CD4-positive, alpha-beta T cell (primary cell): ENCODE measurements at places on chromosomes 4 and X. TPM values are rescaled to one million over a fixed set of nuclear protein-coding genes. Genes with fewer than 3 reads are reported as not detected.

The SORCS2 gene
- not detected for total RNA-seq

The TCEAL2 gene
- total RNA-seq: 0.59 TPM

The SSX1 gene
- not detected for total RNA-seq

The CITED1 gene
- 0.52 TPM for total RNA-seq

The PHOX2B gene
- not detected for total RNA-seq

The TBC1D25 gene
- 30.5 TPM for total RNA-seq

DNA sequence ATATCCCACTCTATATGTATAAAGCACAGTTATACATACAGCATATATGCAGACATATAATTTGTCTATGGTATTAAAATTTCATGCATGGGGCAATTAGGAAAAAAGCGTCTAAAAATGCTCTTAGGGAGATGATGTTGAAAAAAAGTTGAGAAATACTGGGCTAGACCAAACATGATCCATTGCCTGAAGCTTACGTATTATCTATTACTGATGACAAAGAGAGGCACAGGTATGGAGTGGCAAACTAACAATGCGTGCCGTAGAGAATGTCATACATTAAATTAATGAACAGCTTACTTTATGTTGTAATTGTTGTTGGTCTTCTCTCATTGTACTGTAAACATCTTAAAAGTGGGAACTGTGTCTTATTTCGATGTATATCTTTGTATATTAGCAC lies 13.9 kb downstream of the RHOH start:
- H3K27ac ChIP-seq: peak overlapping the region; percentile 35
- H3K36me3 ChIP-seq: peaks cover 51% of the 10 kb centered on the region
- H3K4me3 ChIP-seq: peak overlapping the region; percentile 25

DNA sequence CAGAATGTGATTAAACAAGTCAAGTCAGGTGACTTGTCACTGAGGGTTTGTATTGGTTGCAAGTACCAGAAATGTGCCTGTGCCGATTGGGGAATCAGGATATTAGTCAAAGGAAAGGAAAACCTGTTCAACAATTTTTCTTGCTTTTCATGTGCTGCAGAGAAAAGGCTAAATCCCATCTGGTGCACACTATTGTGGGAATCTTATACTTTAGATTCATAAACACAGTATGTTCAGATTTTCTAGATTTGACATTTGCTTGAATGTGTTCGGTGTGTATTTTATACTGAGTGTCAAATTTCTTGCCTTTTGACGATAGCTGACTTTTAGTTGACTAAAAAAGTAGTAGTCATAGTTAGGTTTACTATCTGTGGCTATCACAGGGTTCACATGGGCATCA lies 37.6 kb downstream of the GAB1 start:
- H3K36me3 ChIP-seq: no peaks in the 10 kb centered on the region
- H3K27ac ChIP-seq: no peak overlapping the region
- no peak overlapping the region for H3K4me3 ChIP-seq

DNA sequence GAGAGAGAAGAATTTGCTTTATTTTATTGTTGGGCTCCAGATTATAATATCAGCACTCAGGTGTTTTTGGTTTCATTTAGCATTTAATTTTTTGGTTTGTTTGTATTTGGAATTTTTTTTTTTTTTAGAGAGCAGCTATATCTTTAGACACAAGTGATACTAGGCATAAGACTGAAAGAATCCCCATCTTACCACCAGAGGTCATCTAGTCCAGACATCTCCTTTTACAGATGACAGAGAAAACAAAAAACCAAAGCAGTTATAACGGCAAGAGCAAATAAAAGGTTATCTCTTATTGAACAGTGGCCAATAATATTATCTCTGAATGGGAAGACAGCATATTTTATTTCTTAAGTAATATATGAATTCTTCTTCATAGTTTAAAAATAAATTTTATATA lies 22.8 kb downstream of the USP38 start:
- no peaks in the 10 kb centered on the region for H3K27me3 ChIP-seq
- no peak overlapping the region for H3K4me3 ChIP-seq
- no peaks in the 10 kb centered on the region for H3K4me1 ChIP-seq
- no peak for DNase-seq
- H3K27ac ChIP-seq: no peak overlapping the region
- peaks cover 86% of the 10 kb centered on the region for H3K36me3 ChIP-seq

DNA sequence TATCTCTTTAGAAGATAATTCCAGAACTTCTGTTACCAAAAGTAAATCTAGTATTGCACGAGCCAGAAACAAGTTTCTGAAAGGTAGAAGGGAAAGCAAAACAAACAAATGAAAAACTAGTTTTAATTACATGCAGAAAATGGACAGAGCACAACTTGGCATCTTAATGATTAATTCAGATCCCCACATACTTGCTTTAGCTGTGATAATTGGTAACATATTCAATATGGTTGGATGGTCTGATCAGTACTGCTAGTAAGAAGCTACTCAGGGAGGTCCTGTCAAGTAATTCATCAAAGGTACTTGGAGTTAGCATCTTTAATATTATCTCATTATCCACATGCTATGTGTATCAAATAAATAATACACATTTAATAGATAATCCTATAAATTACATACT lies 204.3 kb downstream of the TRAM1L1 start:
- no peaks in the 10 kb centered on the region for H3K4me1 ChIP-seq
- no peaks in the 10 kb centered on the region for H3K36me3 ChIP-seq
- no peak for DNase-seq
- H3K27me3 ChIP-seq: no peaks in the 10 kb centered on the region
- no peak overlapping the region for H3K27ac ChIP-seq

GRCh38 chrX:133856819-133857218 lies 128.6 kb downstream of the GPC3 start:
- no peaks in the 10 kb centered on the region for H3K27me3 ChIP-seq
- no peaks in the 10 kb centered on the region for H3K36me3 ChIP-seq
- DNase-seq: no peak
- no peaks in the 10 kb centered on the region for H3K4me1 ChIP-seq
- H3K27ac ChIP-seq: no peak overlapping the region
- H3K4me3 ChIP-seq: no peak overlapping the region

DNA sequence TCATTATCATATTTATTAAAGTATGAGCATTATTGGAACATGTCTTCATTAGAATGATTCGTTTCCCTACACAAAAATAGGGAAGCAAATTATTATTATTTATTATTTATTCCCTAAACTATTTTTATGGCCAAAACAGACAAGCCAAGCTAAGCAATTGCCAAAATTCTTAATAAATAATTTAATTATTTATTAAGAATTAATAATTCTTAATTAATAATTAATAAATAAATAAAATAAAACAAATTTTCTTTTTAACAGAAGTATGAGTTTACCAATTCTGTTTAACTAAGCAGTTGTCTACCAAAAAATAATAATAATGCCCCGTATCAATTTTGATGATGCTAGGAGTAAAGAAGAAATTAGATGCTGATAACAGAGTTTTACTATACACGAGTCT lies 1080.8 kb upstream of the AGA start:
- H3K4me1 ChIP-seq: no peaks in the 10 kb centered on the region
- H3K27ac ChIP-seq: no peak overlapping the region
- no peak for DNase-seq
- no peaks in the 10 kb centered on the region for H3K27me3 ChIP-seq
- no peaks in the 10 kb centered on the region for H3K36me3 ChIP-seq
- no peak overlapping the region for H3K4me3 ChIP-seq

- H3K4me1 ChIP-seq: no peaks in the 10 kb centered on the region
- no peak overlapping the region for H3K27ac ChIP-seq
- no peak for DNase-seq
- H3K27me3 ChIP-seq: no peaks in the 10 kb centered on the region
Observed at GRCh38 chr4:109760682-109761081, 30.8 kb upstream of the PLA2G12A start.

- no peak overlapping the region for H3K4me3 ChIP-seq
- H3K27ac ChIP-seq: no peak overlapping the region
- H3K36me3 ChIP-seq: no peaks in the 10 kb centered on the region
- H3K4me1 ChIP-seq: no peaks in the 10 kb centered on the region
- no peak for DNase-seq
- H3K27me3 ChIP-seq: no peaks in the 10 kb centered on the region
Observed at GRCh38 chrX:18664947-18665346, 7.0 kb downstream of the RS1 start.

DNA sequence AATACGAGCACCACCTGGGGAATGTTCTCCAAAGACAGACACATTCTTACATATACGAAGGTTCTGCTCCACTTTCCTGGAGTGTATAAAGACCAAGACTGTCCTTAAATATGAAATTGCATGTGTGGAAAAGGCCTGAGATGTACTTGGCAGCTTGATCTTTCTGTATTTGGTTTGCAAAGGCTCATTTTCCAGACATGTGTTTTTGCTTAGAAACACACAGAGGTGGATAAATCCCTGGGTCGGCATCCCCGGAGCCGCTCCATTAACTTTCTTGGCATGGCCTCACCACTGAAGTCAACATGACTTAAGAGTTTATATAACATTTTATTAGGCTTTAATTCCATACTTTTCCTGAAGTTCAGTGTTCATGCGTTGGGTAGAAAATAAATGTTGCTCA lies 239.4 kb downstream of the LDB2 start:
- no peak overlapping the region for H3K27ac ChIP-seq
- no peaks in the 10 kb centered on the region for H3K27me3 ChIP-seq
- no peaks in the 10 kb centered on the region for H3K4me1 ChIP-seq
- H3K4me3 ChIP-seq: no peak overlapping the region

- H3K27me3 ChIP-seq: no peaks in the 10 kb centered on the region
- H3K4me3 ChIP-seq: no peak overlapping the region
- DNase-seq: no peak
- peaks cover 52% of the 10 kb centered on the region for H3K36me3 ChIP-seq
Observed at GRCh38 chrX:40063555-40063954, 34.2 kb downstream of the BCOR start.

- H3K27ac ChIP-seq: no peak overlapping the region
- no peak overlapping the region for H3K4me3 ChIP-seq
- no peaks in the 10 kb centered on the region for H3K27me3 ChIP-seq
- DNase-seq: no peak
- no peaks in the 10 kb centered on the region for H3K4me1 ChIP-seq
- H3K36me3 ChIP-seq: no peaks in the 10 kb centered on the region
Observed at GRCh38 chr4:121448231-121448630, 67.4 kb upstream of the QRFPR start.

DNA sequence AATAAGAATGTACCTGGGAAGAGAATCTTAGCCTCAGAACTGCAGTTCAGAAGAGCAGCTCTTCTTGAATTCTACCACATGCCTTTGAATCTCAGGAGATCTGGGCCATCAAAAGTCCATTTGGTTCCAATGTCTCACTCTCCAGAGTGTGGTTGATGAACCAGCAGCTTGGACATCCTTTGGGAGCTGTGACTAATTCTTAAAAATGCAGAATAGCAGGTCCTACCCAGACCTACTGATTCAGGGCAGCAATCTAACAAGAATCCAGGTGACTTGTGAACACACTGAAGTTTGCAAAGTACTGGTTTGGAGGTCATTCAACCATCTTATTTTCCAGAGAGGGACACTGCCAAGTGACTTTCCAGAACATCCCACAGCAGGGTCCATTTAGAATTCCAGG lies 244.7 kb downstream of the PACRGL start:
- H3K4me1 ChIP-seq: no peaks in the 10 kb centered on the region
- no peaks in the 10 kb centered on the region for H3K27me3 ChIP-seq
- no peak overlapping the region for H3K4me3 ChIP-seq
- H3K27ac ChIP-seq: no peak overlapping the region
- no peak for DNase-seq
- H3K36me3 ChIP-seq: no peaks in the 10 kb centered on the region

- H3K36me3 ChIP-seq: no peaks in the 10 kb centered on the region
- no peak for DNase-seq
- H3K4me1 ChIP-seq: no peaks in the 10 kb centered on the region
- H3K27ac ChIP-seq: no peak overlapping the region
- no peaks in the 10 kb centered on the region for H3K27me3 ChIP-seq
Observed at GRCh38 chr4:123812066-123812390, 415.4 kb downstream of the SPRY1 start.

- H3K36me3 ChIP-seq: no peaks in the 10 kb centered on the region
- no peak overlapping the region for H3K27ac ChIP-seq
- H3K4me1 ChIP-seq: no peaks in the 10 kb centered on the region
Observed at GRCh38 chr4:87502580-87503238, 26.5 kb downstream of the SPARCL1 start.

GRCh38 chrX:102044496-102044895 lies 81.0 kb upstream of the TCEAL2 start:
- H3K27ac ChIP-seq: no peak overlapping the region
- H3K4me1 ChIP-seq: no peaks in the 10 kb centered on the region
- H3K4me3 ChIP-seq: no peak overlapping the region
- no peaks in the 10 kb centered on the region for H3K27me3 ChIP-seq

DNA sequence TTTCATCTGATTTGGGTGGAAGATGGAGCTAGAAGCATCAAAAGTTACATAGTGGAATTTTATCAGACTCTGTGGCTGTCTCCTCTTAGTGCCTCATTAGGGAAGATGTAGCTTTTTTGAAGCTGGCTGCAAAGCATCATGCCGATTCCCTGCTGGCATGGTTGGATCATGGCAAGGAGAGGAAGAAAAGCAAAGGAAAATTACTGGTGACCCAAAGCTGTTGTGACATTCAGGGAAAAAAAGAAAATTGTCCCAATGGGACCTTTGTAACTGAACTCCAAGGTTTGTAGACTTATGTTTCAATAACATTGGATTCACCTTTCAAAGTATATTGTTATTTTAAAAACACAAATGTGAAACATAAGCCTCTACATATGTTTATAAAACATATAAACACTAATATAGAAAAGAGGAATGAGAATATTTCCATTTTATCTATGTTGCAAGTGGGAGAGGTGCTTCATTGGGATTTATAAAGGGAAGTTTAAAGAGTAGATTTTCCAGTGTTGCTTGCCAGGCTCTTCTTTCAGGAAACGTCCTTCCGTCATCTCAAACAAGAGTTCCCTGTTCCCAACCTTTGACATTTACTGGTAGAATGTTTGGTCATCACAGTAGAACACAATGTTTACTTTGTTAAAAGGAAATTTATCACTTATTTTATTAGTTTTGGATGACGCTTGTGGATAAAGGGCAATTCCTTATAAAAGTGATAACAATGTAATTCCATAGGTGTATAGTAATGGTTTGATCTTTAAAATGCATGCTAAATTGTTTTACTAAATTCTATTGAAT lies 190.1 kb upstream of the GPRIN3 start:
- no peak for DNase-seq
- no peak overlapping the region for H3K4me3 ChIP-seq
- H3K4me1 ChIP-seq: no peaks in the 10 kb centered on the region
- H3K27ac ChIP-seq: no peak overlapping the region
